ENCODE measurements at places on chromosomes 16 and 17. TPM values are rescaled to one million over a fixed set of nuclear protein-coding genes. Genes with fewer than 3 reads are reported as not detected.

DNA sequence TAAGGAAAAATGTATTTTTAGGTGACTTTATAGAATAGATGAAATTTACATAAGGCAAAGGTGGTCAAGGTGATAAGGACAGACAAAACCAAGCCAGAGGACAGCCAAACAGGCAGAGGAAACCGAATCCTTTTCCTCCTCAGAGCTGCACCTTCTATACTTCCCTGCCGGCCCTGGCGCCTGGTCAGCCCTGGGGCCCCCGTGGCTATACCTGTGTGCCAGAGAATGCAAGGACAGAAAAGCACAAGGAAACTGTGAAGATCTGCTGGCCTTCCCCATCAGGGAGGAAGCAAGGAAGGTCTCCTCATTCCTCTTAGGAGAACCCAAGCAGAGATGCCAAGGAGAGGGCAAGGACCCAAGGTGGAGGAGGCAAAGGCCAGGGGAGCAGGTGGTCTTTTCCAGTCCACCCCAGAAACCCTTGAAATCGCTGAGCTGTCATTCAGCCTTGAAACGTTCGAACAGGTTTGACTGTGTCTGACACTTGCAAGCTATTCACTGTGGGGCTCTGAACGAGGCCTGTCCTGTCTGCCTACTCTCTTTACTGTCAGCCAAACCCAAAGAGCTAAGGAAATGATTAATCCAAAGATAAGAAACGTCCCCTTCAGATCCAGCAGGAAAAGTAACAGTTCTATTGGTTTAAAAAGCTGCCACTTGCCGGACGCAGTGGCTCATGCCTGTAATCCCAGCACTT is 114.4 kb downstream of the XYLT1 start:
- no peak overlapping the region for H3K27ac ChIP-seq
- H3K27me3 ChIP-seq: no peaks in the 10 kb centered on the region
- DNase-seq: no peak

The SDK2 gene
- 41.7 TPM for total RNA-seq

DNA sequence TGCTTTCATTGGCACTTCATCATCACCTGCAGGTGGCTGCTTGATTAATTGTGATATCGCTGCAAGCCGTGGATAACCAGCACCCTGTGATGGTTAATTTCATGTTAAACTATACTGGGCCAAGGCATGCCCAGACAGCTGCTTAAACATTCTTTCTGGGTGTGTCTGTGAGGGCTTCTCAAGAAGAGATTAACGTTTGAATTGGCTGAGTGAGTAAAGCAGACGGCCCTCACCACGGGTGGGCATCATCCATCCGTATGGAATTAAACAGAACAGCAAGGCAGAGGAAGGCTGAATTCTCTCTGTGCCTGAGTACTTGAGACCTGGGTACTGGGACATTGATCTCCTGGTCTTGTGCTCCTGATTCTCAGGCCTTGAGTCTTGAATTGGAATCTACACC is 7.1 kb upstream of the ZNF213 start:
- H3K27ac ChIP-seq: no peak overlapping the region
- no peaks in the 10 kb centered on the region for H3K36me3 ChIP-seq
- DNase-seq: no peak
- H3K27me3 ChIP-seq: no peaks in the 10 kb centered on the region
- peaks cover 10% of the 10 kb centered on the region for H3K4me1 ChIP-seq

The ZNF423 gene
- total RNA-seq: 4.9 TPM

The ZNF385C gene
- total RNA-seq: 0.34 TPM

GRCh38 chr17:72075995-72076677 is 44.7 kb upstream of the SOX9 start:
- no peak overlapping the region for H3K27ac ChIP-seq
- no peak overlapping the region for H3K4me3 ChIP-seq
- H3K36me3 ChIP-seq: no peaks in the 10 kb centered on the region
- DNase-seq: no peak
- no peaks in the 10 kb centered on the region for H3K27me3 ChIP-seq

The PMFBP1 gene
- total RNA-seq: 1.3 TPM

The ADORA2B gene
- 9.3 TPM for total RNA-seq
